Hematopoietic multipotent progenitor cell treated with erythropoietin and hydrocortisone succinate and interleukin-3 and kit ligand, for 6 days (in vitro differentiated cells): ENCODE measurements at places on chromosomes 1 and 21.

GRCh38 chr1:21508580-21509350, 458 bp upstream of the ALPL start:
- DNase-seq: peak; percentile 86

GRCh38 chr1:160888926-160889325, 3.9 kb upstream of the ITLN1 start:
- no peak for DNase-seq

- peak; percentile 80 for DNase-seq
These were observed 2.5 kb downstream of the BACE2 start for GRCh38 chr21:41170442-41170841.

DNA sequence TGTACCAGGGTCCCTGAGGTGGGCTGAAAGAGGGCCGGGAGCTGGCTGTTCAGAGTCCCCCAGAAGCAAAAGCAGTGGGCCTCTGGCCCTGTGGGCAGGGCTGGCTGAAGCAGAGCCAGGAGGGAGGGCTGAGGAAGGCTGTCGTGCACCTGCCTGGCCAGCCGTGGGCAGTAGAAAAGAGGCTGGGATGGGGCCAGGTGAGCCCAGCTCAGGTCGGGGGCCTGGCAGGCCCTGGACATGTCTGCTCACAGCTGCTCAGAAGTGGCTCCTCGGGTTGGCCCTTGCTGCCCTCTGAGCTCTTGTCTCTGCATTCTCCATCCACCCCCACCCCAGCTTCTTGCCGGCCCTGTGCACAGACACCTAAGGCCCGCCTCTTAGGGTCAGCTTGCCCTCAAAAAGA, 60.0 kb downstream of the TCP10L start:
- DNase-seq: no peak

- DNase-seq: no peak
These were observed 250.7 kb upstream of the KAZN start for GRCh38 chr1:14347776-14348175.

DNA sequence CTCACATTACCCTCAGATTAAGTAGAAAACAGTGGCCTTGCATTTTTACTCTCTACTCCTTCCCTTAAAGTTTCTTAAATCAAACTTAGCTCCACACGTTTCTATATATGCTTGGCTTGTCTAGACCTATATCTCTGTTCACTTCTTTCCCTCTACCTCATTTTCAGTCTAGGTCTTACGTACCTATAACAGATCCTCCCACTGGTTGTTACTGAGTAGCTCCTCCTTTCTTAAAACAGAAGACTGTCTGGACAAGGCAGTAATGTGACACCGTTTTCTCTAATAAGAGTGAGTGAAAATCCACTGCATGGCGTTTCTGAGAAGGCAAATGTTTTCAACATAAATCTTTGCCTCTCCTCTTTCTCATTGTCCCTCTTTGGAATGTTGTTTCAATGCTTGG, 211.7 kb upstream of the POGK start:
- no peak for DNase-seq

DNA sequence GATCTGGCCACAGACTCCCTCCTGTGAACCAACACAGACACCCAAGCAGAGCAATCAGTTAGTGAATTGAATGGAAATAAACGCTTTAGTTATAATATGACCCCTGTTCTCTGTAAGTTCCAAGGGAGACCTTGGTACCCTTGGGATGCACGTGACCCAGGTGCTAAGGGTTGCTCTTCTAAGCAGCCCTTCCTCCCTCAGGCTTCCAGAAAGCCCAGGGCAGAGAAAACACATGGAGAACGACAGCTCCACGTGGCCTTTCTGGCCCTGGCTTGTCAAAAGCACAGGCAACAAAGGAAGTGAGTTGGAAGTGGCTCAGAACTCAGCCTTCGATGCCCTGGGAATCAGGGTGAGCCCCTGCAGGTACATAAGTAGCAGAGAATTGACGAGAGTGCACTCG, 57.4 kb downstream of the LACTBL1 start:
- no peak for DNase-seq

DNA sequence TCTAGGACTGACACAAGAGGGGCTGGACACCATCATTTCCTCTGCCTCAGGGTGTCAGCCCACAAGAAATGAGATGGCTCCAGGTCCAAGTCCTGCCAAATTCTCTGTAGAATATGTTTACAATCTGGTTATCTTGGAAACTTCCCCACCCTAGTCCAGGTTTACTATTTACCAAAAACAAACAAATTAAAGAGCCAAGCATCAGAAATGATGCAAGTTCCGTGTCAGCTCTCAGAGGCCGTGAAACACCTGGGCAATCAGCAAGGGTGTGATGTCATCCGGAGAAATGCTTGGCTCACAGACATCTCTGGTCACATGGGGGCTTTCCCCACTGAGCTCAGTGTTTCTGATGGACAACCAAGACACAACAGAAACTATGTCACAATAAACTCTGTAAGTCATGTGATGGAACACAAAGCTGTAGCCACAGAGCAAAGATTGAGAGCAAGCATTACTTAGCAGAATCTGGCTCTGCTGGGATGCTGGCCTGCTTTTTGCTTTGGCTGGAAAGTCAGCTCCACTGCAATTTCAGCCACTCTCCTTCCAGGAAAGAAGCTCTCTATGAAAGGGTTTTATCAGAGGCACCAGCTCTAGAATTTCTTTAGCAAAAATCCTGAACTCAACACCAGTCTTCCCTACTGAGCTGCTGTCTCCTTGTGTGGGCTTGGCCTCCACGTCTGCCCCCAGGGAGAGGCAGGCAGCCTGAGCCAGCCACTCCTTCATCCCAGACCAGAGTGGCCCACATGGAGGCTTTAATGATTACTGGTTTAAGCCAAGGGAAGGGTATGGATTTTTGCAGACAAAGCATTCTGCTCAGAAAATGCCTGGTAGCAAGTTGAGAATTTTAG, 55.9 kb downstream of the NENF start:
- peak; percentile 32 for DNase-seq

GRCh38 chr1:240258910-240259309, 167.2 kb downstream of the FMN2 start:
- no peak for DNase-seq

DNA sequence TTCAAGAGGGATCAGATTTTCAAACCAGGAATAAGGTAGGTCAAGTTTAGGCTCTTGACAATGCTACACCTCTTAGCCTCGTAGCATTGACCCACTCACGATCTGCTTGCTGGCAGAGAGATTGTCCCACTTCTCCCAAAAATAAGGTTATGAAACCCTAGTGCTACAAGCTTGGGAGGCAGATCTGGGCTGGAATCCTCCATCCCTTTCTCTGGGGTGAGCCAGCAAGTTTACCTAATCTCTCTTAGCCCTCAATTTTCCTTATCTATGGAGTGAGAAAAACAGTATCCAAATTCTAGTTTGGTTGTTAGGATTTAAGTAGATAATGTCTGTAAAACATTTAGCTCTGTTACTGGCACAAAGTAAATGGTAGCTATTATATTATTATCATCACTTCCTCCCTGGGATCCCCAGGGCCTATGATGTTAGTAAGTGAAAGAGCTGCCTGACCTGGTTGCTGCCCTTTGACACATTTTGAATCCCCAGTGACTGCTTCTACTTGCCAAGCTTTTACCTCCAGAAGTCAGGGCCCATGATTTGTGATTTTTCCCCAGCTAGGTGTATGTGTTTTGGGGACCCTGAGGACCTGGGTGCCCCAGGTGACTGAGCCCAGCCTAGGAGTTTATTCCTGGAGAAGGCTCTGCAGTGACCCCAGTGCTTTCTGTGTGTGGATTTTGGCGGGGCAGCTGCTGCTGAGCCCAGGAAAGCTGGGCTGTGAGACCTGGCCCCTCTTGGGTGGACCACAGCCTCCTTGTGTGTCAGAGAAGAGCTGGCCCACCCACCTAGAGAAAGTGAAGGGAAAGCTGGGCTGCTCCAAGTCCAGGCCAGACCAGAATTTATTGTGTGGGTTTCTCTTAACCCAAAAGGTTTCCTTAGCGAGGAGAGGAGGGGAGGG, 48.2 kb upstream of the VANGL1 start:
- no peak for DNase-seq

GRCh38 chr1:214022810-214023425, 35.1 kb downstream of the PROX1 start:
- no peak for DNase-seq

DNA sequence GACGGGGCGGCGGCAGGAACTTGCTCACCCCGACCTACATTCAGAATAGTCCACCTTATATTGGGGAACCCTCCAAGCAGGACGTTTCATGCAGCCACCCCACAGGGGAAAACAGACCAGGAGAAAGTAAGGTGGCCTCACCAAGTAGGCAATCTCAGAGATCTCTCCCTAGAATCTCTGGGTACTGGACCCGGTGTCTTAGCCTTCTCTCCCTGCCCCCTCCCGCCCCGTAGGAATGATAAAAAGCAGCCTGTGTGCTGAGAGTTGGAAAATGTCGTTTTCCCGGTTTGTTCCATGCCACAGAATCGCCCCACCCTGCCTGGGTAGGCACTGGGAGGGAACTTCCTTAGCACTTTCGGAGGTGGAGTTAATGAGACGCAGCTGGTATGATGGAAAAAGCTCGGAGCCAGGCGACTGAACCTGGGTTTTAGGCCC, 789 bp upstream of the PTPN14 start:
- no peak for DNase-seq

DNA sequence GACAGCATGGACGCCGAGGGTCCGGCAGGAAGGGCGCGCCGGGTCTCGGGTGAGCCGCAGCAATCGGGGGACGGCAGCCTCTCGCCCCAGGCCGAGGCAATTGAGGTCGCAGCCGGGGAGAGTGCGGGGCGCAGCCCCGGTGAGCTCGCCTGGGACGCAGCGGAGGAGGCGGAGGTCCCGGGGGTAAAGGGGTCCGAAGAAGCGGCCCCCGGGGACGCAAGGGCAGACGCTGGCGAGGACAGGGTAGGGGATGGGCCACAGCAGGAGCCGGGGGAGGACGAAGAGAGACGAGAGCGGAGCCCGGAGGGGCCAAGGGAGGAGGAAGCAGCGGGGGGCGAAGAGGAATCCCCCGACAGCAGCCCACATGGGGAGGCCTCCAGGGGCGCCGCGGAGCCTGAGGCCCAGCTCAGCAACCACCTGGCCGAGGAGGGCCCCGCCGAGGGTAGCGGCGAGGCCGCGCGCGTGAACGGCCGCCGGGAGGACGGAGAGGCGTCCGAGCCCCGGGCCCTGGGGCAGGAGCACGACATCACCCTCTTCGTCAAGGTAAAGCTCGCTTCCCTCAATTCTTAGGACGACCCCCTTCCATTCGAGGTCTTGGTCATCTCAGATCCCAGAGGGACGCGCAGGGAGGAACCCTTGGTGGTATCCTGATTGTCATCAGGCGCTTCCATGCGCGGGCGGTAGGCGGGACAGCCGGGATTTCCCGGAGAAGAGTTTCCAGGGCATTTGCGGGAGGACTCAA, 1.6 kb downstream of the CLIC6 start:
- DNase-seq: no peak

DNA sequence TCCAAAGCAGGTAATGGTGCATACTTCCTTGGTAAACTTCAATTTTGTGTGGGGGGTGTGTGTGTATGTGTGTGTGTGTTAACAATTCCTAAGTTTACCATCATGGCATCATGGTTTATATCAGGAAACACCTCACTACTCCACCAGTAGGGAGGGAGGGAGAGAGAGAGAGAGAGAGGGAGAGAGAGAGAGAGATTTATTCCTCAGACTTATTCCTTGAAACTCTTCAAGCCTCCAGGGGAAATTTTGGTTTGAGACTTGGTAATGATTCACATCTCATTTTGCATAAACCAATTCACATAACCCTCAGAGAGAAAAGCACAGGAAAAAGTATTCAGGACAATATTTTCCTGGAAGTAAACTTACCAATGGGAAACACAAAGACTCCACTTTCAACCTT, 115.0 kb downstream of the TTLL7 start:
- DNase-seq: no peak

GRCh38 chr1:110916669-110917306, 43.8 kb downstream of the CD53 start:
- DNase-seq: peak; percentile 91

- DNase-seq: no peak
These were observed 86.1 kb upstream of the KIAA0040 start for GRCh38 chr1:175278734-175279116.

- no peak for DNase-seq
These were observed 184.5 kb downstream of the TGFBR3 start for GRCh38 chr1:91701472-91701869.

- DNase-seq: no peak
These were observed 34.4 kb downstream of the KCNN3 start for GRCh38 chr1:154835531-154836324.

DNA sequence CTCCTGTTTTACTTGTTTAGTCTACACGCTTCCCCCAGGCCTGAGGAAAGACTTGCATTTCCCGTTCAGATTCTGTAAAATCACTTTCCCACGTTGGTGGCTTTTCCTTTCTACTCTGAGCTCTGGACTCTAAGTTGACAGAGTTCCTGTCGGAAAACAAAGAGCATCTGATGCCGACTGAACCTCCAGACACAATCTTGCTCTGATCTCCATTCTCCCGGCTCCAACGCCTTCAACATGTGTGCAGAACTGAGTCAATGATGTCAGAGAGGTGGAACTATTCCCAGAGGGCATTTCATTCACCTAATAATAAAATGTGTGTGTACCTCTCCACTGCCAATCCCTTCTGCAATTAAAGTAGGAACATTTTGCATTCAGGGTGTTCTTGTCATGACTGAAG, 147.7 kb downstream of the MIS18A start:
- no peak for DNase-seq

GRCh38 chr1:30976143-30976542, 67.6 kb upstream of the SDC3 start:
- peak; percentile 21 for DNase-seq

DNA sequence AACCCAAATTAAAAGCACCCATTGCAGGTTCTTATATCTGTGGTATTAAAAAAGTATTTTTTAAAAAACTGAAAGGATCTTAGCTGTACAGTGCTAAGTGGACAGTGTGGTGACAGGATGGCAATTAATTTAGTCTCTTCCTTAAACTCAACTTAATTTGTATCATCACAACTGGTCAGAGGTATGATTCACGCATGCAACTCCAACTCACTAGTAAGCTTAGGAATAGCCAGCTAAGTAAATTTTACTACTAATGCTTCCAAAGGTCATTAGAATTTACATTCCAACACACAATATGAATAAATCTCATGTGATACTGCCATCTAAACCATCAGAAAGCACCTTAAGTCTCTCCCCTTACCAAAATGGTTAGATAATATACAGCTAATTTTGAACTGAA, 35.4 kb downstream of the ENAH start:
- no peak for DNase-seq

DNA sequence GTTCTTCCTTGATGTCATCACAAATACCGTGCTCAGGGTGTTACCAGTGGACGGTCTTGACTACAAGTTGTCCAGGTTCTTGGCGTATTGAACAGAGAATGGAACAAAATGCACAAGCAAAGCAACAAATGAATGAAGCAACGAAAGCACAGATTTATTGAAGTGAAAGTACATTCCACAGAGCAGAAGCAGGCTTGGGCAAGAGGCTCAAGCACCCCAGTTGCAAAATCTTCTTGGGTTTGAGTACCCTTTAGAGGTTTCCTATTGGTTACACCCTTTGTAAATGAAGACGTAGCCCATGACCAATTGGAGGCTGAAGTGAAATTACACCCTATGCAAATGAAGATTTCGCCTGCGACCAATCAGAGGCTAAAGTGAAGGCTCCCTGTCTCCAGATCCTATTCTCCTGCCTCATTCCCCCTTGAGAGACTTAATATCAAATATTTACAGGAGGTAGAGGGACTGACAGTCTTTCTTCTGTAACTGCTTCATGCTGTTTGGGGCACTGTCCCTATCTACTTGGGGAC, 38.3 kb downstream of the YY1AP1 start:
- DNase-seq: no peak

- no peak for DNase-seq
These were observed 12.9 kb downstream of the PI4KB start for GRCh38 chr1:151314137-151314875.

- no peak for DNase-seq
These were observed 245.4 kb downstream of the NPHP4 start for GRCh38 chr1:5746611-5747425.
